ENCODE measurements at places on chromosomes 13 and 19.

- no peak for DNase-seq
Observed at GRCh38 chr13:49308097-49308875, 60.6 kb downstream of the CDADC1 start.

GRCh38 chr13:64633948-64634347 lies 2596.2 kb downstream of the PCDH9 start:
- DNase-seq, result no peak

- DNase-seq, result no peak
Observed at GRCh38 chr13:25046985-25047511, 48.9 kb upstream of the PABPC3 start.

DNA sequence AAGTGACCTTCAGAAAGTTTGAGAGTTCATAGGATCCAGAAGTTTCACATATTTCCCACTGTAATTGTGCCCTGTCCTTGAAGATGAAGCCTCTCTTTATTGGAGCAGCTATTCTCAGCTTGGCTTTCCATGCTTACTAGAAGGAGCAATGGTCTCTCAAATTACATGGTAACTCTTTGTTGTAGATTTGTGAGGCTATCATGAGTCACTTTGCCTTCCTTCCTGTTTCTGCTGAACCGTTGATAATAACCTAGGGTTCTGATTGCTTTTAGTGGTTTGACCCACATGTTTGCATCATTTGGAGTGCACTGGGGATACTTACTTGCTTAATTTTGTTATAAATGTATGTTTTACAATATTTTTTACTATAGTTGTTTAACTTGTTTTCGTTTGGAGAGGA lies 772.9 kb upstream of the SLITRK6 start:
- no peak for DNase-seq

DNA sequence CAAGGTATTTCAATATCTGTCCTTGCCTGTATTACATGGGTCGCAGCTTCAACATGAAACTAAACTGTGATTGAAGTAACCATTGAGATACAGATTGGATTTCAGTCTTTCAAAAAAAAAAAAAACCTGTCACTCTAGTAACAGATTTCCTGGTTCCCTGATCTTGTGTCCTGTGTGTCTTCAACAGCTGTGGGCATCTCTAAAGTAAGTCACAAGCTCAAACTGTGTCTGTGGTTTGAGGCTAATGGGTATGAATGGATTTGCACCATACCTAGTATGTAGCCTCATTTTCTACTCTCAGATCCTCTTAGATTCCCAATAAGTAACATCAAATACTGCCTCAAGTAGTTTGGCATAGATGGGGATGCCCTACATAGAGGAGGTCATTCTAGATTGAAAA lies 300.1 kb downstream of the COG6 start:
- no peak for DNase-seq

DNA sequence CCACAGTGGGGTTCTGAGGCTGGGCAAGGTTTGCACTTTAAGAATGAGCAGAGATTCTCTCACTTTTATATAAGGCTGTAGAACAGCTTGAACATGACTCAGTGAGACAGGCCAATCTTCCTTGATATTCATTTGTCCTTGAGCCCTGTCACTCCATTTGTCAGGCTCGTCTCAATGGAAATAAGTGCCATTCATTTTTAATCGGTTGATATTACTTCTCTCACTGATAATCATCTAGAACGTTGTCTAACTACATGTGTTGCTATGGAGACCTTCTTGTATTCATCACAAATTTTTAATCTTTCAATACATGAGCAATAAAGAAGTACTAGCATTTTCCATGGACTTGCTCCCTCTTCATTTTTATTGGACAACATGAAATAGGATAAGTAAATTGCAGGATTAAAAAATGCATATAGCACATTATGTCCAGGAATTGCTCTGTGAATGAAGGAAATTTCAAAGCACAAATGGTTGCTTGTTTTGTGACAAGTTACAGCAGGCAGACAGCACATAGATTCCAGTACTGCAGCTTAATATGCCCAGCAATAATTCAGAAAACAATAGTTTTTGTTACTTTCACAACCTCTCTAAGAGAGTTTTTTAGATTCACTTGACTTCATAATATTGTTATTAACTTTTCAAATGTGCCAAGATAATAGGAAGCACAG lies 1178.4 kb upstream of the ATXN8OS start:
- DNase-seq, result no peak

DNA sequence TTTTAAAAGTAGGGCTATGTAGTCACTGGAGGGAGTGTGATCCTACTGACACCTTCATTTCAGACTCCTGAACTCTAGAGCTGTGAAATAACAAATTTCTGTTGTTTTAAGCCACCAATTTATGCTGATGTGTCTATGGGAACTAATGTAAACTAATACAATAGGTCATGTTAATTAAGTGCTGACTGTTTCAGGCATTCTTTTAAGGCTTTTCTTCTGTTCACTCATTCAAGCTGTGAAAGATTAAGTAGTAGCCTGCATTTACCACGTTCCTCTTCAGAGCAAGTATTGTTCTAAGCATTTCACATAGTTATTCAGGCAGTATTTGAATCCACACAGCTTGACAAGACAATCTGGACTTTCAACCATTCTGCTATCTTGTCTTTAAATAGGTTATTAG lies 1135.0 kb downstream of the SLITRK1 start:
- no peak for DNase-seq

DNA sequence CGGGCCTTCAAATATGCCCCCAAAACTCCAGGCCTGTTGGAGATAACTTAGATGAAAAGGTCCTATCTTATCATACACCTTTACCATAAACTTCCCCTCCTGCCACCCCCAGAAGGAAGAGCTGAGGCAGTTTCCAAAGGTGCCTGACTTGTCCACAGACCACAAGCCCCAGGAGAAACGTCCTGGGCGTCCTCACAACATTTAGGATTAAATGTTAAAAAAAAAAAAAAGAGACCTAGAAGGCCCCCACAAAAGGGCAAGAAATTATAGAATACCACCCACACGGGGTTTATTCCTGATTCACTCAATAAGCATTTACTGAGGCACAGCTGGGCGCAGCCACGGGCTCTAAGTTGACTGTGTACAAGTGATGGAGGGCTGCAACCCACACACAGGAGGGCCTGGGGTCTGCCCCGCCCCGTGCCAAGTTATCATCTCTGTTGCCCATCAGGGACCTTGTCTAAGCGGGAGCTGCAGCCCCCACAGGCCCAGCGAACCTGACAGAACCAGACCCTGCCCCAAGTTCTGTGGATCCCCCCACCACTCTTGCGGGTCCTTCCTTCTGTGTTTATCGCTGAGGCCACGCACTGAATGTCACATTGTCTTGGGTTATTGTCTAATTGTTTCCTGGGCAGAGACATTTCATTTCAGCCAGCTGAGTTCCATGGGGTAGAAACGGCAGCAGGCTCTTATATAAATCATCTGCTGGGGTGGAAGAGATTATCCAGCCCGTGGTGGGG lies 83.0 kb upstream of the TM9SF2 start:
- no peak for DNase-seq

DNA sequence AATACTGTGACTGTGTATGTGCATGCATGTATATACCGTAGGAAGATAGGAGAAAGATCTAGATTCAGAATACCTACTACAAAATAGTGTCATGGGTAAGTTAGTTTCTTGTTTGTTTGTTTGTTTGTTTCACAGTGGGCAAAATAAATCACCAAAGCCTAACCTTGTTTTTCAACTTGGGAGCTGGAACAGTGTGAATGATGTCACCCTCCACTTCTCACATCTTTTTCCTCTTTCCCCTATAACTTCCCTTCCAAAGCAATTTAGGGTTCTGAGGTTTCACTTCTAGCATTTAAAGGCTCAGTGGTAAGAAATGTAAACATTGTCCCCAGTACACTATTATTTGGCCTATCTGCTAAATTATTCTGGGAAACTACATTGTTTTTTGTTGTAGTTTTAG lies 5.4 kb downstream of the KCTD4 start:
- DNase-seq, result no peak

- no peak for DNase-seq
Observed at GRCh38 chr13:98514288-98514687, 62.6 kb downstream of the STK24 start.

GRCh38 chr13:32237681-32238080 lies 77.5 kb downstream of the ZAR1L start:
- DNase-seq, result no peak

DNA sequence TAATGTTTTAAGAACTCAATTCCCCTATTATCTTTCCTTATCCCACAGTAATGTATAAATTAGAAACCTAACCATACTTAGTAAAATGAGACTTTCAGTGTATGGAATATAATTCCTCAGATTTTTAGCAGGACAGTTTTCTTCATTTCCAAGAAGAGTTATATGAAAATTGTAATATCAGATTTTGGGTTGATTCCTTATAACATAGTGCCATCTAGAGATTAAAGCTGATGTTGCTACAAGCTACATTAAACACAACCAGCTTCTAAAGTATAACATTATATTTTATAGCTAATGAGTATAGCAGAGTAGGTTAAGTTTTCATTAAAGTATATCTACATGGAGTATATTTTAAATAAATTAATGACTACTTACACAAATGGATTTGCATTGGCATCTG lies 99.7 kb upstream of the MIR17HG start:
- no peak for DNase-seq

DNA sequence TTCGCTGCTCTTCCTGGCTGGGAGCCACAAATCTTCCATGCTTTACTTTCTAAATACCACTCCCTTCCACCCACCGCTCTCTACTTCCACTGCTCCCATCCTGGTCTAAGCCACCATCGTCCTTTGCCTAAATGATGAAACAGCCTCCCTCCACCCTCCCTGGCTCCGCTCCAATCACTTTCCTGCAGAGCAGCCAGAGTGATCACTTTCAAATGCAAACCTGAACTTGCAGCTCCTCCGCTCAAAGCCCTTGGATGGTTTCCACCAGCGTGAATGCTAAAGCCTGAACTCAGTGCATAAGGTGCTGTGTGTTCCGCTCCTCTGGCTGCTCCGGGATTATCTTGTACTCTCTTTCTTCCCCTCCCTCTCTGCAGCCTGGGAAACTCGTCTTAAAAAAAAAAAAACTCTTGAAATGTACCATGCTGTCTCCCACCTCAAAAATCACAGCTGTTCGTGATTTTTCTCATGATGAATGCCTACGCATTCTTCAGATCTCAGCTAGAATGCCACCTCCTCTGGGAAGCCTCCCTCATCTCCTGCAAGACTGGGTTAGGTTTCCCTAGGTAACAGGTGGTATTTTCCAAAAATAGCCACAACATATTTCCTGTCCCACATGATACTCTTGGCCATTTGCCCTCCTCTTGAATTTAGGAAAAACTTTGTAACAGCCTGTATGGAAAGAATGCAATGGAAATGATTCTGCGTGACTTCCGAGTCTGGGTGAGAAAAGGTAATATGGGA lies 3.7 kb upstream of the SIN3B start:
- no peak for DNase-seq

- DNase-seq, result no peak
Observed at GRCh38 chr19:41537789-41538188, 38.2 kb upstream of the CEACAM21 start.

DNA sequence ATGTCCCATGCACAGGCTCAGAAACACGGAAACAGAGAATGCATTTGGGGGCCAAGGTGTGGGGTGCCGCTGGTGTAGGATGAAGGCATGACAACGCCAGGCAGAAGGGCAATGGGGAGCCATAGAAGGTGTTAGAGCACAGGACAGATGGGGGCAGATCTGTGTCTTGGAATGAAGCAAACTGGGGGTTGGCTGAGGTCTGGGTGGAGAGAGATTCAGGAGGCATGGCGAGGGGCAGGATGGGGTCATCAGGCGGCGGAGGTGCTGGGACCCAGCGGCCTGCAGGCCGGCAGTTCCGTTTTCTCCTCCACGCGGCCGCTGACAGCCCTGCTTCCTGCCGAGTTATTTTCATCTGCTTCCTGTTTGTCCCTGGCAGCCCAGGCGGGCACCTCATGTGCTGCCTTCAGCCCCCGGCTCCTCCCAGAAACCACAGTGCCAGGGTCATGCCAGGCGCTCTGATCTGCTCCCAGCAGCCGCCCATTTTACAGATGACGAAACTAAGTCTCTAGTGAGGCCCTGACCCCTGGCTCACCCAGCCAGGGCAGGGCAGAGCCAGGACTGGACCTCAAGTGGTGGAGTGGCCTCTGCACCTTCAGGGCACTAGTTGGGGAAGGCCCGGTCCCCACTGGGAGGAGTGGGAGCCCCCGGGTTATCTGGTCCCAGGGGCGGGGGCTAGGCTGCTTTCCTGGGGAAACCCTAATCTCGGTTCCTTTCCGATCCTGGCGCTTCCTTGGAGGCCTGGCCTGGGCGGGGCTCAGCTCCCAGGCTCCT lies 2.2 kb downstream of the ARHGAP45 start:
- no peak for DNase-seq

DNA sequence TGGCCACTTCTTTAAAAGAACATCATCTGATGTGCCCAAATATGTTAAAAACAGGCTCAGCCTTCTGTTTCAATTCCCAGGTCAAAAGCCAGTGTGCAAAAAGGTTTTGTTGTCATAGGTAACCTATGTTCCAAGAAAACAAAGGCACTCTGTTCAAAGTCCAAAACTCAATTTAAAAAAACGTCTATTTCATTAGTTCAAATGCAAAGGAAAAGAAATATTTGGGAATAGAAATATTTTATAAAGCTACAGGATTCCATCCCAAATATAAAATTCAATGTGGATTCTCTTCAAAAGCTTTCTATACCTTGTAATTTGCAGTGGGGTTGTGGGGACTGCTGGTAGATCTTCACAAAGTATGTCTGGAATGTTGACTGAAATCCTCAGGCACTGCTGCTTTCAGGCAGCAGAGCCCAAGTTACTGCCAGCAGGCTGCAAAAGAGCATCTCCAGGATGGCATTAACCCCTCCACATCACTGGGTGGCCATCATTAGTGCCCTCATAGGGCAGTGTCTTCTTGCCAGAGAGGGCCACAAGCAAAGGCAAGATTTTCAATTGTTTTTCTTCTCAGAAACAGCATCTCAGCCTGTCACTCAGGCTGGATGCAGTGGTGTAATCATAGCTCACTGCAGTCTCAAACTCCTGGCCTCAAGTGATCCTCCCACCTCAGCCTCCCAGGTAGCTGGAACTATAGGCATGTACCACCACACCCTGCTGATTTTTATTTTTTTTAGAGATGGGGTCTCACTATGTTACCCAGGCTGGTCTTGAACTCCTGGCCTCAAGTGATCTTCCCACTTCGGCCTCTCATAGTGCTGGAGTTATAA lies 22.8 kb upstream of the STK24 start:
- no peak for DNase-seq

GRCh38 chr19:4089400-4089908 lies 22.8 kb upstream of the ZBTB7A start:
- DNase-seq, result no peak

- DNase-seq, result no peak
Observed at GRCh38 chr19:53957448-53958167, 5.1 kb upstream of the CACNG8 start.
